ENCODE measurements at places on chromosomes 6 and 20. TPM values are rescaled to one million over a fixed set of nuclear protein-coding genes. Genes with fewer than 3 reads are reported as not detected.

GRCh38 chr6:87939776-87940175 is 107.9 kb upstream of the SPACA1 start:
- H3K4me3 ChIP-seq = no peak overlapping the region
- peaks cover 5% of the 10 kb centered on the region for H3K4me1 ChIP-seq
- DNase-seq = no peak
- H3K27ac ChIP-seq = no peak overlapping the region

GUCA1A gene
- not detected for polyA plus RNA-seq

GRCh38 chr6:50202766-50203165 is 153.0 kb upstream of the DEFB112 start:
- no peaks in the 10 kb centered on the region for H3K36me3 ChIP-seq
- no peak overlapping the region for H3K27ac ChIP-seq
- DNase-seq = no peak
- H3K4me1 ChIP-seq = no peaks in the 10 kb centered on the region

DNA sequence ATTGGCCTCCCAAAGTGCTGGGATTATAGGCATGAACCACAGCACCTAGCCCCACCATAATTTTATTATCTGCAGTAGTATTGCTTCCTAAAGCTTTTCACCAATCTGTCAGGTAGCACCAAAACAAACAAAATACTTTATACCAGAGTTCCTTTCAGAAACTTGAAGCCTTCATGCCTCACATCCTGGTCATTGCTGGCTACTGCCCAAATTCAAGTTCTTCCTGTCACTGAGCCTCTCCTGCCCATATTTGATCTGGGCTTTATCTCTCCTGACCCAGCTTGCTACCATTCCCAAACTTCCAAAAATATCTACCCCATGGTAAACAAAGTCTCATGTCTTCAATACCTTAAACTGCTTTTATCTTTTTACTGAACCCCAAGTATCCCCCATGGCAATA is 34.9 kb upstream of the DST start:
- no peak for DNase-seq
- no peak overlapping the region for H3K4me3 ChIP-seq
- H3K4me1 ChIP-seq = no peaks in the 10 kb centered on the region

GRCh38 chr20:19433371-19434350 is 221.2 kb downstream of the SLC24A3 start:
- no peak overlapping the region for H3K27ac ChIP-seq
- no peak for DNase-seq
- no peaks in the 10 kb centered on the region for H3K36me3 ChIP-seq

Measured in muscle of leg (tissue), 16 donors.